ENCODE measurements at places on chromosomes 16 and 17.

GRCh38 chr16:19757762-19758595 is 39.9 kb downstream of the IQCK start:
- no peak for DNase-seq

DNA sequence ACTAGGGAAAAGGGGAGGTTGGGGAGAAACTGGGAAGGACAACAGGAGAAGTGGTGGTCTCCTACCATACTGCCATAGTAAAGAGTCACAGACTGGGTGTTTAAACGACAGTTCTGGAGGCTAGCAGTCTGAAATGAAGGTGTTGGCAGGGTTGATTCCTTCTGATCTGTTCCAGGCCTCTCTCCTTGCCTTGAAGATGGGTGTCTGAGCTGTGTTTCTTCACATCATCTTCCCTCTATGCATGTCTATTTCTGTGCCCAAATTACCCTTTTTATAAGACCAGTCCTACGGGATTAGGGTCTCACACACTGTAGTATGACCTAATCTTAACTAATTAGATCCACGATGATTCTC is 79.8 kb upstream of the TMEM97 start:
- no peak for DNase-seq

GRCh38 chr16:14302399-14303181 is 231.5 kb downstream of the MRTFB start:
- no peak for DNase-seq

DNA sequence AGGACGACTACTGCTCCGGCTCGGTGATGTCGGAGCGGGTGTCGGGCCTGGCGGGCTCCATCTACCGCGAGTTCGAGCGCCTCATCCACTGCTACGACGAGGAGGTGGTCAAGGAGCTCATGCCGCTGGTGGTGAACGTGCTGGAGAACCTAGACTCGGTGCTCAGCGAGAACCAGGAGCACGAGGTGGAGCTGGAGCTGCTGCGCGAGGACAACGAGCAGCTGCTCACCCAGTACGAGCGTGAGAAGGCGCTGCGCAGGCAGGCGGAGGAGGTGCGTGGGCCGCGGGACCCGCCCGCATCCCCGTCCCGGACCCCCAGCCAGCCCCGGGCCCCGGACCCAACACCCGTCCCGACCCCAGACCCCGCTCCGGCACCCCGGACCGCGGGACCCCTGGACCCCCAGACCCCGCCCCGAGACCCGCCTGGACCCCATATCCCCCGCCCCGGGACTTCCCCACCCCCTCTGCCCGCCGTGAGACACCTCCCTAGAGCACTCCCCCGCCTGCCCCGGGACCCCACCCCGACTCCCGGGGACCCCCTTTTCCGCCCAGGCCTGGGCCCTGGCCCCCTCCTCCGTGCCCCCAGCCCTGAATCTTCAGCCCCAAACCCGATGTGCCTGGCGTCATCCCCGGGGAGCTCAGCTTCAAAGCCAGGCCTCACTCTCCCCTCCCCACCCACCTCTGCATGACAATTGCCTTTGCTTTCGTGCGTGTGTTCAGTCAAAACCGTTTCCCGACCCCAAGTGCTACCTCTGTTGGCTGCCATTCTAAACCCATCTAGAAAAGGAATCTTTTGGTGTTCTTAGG is 594 bp downstream of the MAPK8IP3 start:
- peak; percentile 30 for DNase-seq

DNA sequence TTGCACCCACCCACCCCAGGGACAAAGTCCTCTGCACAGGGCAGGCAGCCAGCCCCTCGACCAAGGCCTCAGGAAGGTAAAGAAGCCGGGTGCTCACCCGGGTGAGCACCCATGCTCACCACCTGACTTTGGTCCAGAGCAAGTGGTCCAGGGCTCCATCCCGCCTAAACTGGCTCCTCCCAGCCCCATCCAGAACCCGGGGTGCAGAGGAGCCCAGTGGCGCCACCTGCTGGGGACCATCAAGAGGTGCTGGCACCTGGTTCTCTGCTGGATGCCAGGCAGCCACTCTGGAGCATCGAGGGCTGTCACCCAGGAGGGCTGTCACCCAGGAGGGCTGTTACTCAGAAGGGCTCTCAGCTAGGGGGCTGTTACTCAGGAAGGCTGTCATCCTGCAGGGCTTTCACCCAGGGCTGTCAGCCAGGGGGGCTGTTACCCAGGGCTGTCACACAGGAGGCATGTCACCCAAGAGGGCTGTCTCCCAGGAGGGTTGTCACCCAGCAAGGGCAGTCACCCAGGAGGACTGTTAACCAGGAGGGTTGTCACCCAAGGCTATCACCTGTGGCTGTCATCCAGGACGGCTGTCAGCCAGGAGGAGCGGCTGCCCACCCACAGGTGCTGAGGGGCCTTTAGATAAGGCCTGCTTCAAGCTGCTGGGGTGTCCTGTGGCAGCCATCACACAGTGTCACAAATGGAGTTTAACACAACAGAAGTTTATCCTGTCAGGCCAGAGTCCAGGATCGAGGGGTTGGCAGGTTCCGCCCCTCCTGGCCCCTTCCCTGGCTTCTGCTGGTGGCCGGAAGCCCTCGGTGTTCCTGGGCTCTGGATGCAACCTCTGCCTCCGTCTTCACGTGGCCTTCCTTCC is 98.5 kb downstream of the TNFRSF13B start:
- no peak for DNase-seq

GRCh38 chr17:47889734-47890529 is 6.1 kb upstream of the SP2 start:
- peak; percentile 90 for DNase-seq

- no peak for DNase-seq
Measured at GRCh38 chr17:51745993-51746392, 412.5 kb downstream of the CA10 start.

DNA sequence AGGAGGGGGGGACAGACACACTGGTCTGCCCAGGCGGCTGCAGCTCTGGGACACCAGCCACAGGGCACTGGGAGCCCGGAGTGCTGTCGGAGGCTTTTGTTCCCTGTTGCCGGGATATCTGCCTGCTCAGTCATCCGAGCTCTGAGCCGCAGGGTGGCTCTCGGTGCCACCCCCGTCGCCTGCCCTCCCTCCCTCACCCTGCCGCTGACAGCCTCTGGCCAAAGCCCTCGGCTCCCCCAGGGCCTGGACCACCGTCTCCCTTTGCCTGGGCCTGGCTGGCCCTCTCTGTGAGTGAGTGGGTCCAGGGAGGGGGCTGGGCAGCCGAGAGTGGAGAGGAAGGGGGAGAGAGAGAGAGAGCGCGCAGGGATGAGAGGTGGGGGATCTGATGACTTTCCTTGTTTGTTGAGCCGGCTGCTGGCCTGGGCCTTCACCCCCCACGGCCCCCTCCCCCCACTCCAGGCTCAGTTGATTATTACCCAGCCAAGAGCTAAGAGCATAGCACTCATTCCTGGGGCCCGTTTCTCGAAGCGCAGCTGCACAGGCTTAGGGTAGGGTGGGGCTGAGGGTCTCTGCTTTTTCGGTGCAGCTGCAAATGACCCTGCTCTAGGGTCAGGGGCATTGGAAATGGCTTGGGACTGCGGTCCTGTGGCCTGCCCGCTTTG is 2.7 kb downstream of the FOXJ1 start:
- no peak for DNase-seq

- DNase-seq = no peak
Measured at GRCh38 chr16:76577003-76577402, 299.8 kb downstream of the CNTNAP4 start.

GRCh38 chr16:82150549-82150948 is 19.5 kb downstream of the MPHOSPH6 start:
- DNase-seq = no peak

GRCh38 chr16:58492066-58492465 is 7.9 kb upstream of the NDRG4 start:
- DNase-seq = no peak

DNA sequence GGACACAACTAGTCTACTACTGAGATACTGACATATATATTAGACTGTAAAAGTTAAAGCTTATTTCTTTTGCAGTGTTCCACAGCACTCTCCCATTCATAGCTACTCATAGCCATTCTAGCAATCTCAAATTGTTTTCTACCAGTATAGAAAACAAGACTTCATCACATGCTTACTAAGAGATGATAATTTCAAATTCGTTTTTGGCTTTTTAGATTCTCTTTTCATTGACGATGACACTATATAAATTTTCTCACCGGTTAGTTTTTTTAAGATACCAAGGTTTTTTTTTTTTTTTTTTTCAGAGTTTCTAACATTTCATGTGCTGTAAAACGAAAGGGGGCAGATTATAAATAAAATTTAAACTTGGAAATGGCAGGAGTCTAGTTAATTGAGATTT is 17.9 kb downstream of the IKZF3 start:
- no peak for DNase-seq

- no peak for DNase-seq
Measured at GRCh38 chr16:48129926-48130325, 25.9 kb downstream of the ABCC12 start.

GRCh38 chr17:50539762-50540559 is 7.0 kb upstream of the SPATA20 start:
- DNase-seq = no peak

DNA sequence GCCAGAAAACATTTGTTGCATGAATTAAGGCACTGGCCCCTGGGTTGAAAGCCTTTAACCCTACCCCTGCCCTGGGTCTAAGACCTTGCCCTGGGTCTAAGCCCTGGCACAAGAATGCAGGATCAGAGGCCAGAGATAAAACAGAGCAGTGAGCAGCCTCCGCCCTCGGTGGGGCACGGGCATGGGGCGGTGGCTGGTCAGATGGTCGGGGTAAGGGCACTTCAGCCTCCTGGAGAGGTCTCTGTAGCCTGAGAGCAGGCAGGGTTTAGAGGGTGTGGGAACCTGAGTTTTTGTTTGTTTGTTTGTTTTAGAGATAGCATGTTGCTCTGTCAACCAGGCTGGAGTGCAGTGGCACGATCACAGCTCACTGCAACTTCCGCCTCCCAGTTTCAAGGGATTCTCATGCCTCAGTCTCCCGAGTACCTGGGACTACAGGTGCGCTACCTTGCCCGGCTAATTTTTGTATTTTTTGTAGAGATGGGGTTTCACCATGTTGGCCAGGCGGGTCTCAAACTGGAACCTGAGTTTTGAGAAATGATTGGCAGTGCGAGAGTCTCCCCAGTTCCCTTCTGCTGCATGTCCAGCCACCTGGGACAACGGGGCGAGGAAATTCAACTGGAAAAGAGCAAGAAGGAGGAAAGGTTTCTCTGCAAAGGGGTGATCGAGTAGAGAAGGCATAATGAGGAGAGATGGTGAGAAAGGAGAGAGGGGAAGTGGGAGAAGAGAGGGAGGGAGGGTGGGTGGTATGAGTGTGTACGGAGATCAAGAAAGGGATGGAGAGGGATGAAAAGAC is 27.7 kb downstream of the TNS4 start:
- DNase-seq = no peak

DNA sequence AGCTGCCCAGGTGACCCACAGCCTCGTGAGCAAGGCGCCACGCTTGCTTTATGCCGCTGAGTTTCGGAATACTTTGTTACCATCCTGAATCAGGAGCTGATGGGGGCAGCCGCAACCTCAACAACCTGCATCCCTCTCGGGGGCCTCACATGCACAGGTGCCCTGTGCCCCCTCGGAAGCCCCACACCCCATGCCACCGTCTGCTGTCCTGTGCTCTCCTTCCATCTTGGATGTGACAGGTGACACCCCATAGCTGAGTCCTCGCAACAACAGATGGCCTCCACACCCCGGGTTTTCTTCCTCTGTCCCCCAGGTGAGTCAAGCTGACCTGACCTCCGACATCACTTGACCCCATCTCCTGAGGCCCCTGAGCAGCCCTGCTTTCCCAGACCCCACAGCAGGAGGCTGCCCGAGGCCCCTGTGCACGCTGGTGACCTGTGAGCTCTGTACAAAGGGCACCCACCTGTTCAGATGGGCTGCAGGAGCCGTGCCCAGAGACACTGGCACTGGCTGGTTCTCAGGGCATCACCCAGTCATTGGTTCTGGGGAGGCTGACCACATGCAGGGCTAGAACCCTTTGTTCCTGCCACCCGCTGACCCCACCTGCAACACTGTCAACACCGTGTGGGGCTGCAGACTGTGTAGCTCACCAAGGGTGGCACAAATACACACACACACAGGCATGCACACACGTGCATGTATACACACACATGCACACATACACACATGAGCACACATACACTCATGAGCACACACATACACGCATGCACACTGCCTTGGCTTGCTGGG is 57.7 kb downstream of the RMI2 start:
- DNase-seq = no peak

- no peak for DNase-seq
Measured at GRCh38 chr16:4313563-4314531, 2.0 kb upstream of the GLIS2 start.

- DNase-seq = no peak
Measured at GRCh38 chr16:4647644-4647980, 23.0 kb downstream of the MGRN1 start.

DNA sequence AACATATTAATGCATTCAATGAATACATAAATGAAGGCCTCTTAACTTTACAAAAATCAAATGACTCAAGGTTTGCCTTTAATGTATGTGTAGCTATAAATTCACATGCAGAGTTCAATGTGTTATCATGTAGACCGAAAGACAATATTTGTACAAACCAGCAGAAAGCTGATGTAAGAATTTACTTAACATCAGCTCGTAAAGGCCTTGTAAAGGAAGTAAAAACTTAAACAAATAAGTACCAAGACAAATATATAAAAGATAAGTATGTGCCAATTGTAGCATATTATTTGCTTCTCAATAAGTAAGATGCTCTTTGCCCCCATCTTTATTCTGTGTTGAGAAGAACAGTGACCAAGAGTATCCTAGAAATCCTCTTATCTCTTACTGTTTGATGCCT is 105.7 kb downstream of the SYCE1L start:
- DNase-seq = no peak

GRCh38 chr16:65763640-65764305 is 602.7 kb upstream of the CDH5 start:
- no peak for DNase-seq

DNA sequence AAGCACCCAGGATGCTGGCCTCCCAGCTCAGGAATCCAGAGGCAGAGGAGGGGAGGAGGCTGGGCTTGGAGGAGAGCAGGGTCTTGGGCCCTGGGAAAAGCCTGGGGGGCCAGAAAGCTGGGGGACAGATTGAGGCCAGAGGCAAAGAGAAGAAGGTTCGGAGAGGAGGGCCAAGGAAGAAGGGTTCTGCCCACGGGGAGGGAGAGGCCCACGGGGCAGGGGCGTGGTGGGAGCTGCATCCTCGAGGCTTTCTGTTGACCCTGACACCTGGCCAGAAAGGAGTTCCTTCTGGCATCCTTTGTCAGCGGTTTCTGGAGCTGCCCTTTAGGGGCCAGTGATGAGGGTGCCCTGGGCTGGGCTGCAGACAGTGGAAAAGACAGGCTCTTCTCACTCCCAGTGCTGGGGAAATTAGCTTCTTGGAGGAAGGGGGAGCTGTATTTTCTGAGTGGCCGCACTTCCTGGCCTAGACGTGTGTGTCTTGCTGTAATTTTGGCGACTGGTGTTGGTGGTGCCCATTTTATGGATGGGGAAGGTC is 308.7 kb downstream of the SEC14L1 start:
- no peak for DNase-seq
